Ammon's horn (tissue), 1 donor: ENCODE measurements at places on chromosomes 4 and X.
A peak's percentile ranks its signal among the peaks of the same experiment; 100 is the strongest.

DNA sequence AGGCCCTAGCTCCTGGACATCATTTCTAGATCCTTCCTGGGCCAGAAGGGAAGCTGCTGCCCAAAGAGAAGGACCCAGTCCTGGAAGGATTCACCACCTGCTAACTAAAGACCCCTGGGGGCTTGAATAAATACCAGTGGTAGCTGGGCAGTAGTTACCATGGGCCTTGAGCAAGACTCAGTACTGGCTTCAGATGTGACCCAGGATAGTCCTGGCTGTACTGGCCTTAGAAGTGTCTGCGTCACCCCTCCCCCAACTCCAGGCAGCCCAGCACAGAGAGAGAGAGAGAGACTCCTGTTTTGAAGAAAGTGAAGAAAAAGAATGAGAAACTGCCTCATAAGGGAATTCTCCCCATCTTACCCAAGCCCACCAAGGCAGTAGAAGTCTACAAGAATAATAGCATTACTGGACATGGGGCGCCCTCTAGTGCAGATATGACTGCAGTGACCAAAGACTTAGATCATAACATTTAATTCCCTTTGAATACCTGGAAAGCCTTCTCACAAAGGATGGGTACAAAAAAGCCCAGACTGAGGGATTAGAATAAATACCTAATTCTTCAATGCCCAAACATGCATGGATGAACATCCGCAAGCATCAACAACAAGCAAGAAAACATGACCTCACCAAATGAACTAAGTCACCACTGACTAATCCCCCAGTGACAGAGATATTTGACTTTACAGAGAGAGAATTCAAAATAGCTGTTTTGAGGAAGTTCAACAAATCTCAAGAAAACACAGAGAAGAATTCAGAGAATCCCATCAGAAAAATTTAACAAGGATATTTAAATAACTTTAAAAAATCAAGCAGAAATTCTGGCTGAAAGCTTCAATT is 171.8 kb downstream of the HNRNPD start:
- DNase-seq, result peak; percentile 26

- DNase-seq, result no peak
Measured at GRCh38 chrX:98459669-98460068, 1576.0 kb downstream of the RPA4 start.

- no peak for DNase-seq
Measured at GRCh38 chr4:80878218-80878617, 152.3 kb upstream of the BMP3 start.

- DNase-seq, result no peak
Measured at GRCh38 chrX:13655674-13656073, 2.7 kb downstream of the TCEANC start.

GRCh38 chrX:2650865-2651264 is 40.2 kb upstream of the CD99 start:
- DNase-seq, result peak; percentile 18

GRCh38 chrX:39195156-39195555 is 393.9 kb downstream of the MID1IP1 start:
- DNase-seq, result no peak
